ENCODE measurements at places on chromosomes 5 and 9.

DNA sequence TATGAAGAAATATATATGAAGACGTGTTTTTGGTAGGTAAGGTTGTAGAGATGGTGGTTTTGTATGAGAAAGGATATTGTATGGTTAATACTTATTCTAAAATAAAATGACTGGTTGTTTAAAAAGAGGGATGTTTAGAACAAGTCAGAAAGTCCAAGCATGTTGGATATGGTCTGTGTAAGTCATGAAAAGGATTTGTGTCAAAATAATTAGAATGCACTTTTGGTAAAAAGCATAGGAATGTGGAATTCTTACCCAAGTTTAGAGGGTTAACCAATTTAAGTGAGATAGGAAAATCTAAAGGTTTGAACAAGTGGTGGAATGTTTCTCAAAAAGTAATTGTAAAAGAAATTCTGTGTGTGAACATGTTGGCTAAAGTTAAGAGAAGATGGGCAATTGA is 1556.5 kb upstream of the C9orf72 start:
- no peak for DNase-seq

GRCh38 chr5:91983869-91984268 is 600.8 kb upstream of the ARRDC3 start:
- DNase-seq, result no peak

GRCh38 chr5:149037817-149038216 is 25.0 kb downstream of the SH3TC2 start:
- no peak for DNase-seq

GRCh38 chr9:124399968-124400940 is 15.0 kb downstream of the PSMB7 start:
- DNase-seq, result no peak

- no peak for DNase-seq
Observed at GRCh38 chr5:82922086-82922734, 155.0 kb downstream of the TMEM167A start.

GRCh38 chr9:649128-650074 is 192.1 kb upstream of the DMRT1 start:
- DNase-seq, result no peak
